Sigmoid colon (tissue), 7 donors: ENCODE measurements at places on chromosomes 3 and 15. TPM values are rescaled to one million over a fixed set of nuclear protein-coding genes. Genes with fewer than 3 reads are reported as not detected.

GRCh38 chr3:157865352-157866000, 240.7 kb downstream of the SHOX2 start:
- no peak overlapping the region for H3K27ac ChIP-seq
- H3K36me3 ChIP-seq, result no peaks in the 10 kb centered on the region
- no peaks in the 10 kb centered on the region for H3K4me1 ChIP-seq
- H3K4me3 ChIP-seq, result no peak overlapping the region
- no peaks in the 10 kb centered on the region for H3K27me3 ChIP-seq

- no peak overlapping the region for H3K27ac ChIP-seq
- DNase-seq, result no peak
- H3K4me3 ChIP-seq, result no peak overlapping the region
- no peaks in the 10 kb centered on the region for H3K36me3 ChIP-seq
- H3K4me1 ChIP-seq, result no peaks in the 10 kb centered on the region
These were observed 33.6 kb upstream of the FEZF2 start for GRCh38 chr3:62406945-62407344.

- H3K27me3 ChIP-seq, result no peaks in the 10 kb centered on the region
- H3K4me1 ChIP-seq, result peaks cover 38% of the 10 kb centered on the region
- no peak for DNase-seq
- H3K36me3 ChIP-seq, result no peaks in the 10 kb centered on the region
- H3K4me3 ChIP-seq, result no peak overlapping the region
These were observed 18.9 kb upstream of the ATP8B4 start for GRCh38 chr15:50137893-50138292.

GRCh38 chr3:16467393-16467792, 46.1 kb downstream of the RFTN1 start:
- H3K4me3 ChIP-seq, result no peak overlapping the region
- H3K27ac ChIP-seq, result no peak overlapping the region
- no peaks in the 10 kb centered on the region for H3K4me1 ChIP-seq

- no peaks in the 10 kb centered on the region for H3K36me3 ChIP-seq
- no peaks in the 10 kb centered on the region for H3K27me3 ChIP-seq
- no peak overlapping the region for H3K4me3 ChIP-seq
- DNase-seq, result no peak
- H3K27ac ChIP-seq, result no peak overlapping the region
- H3K4me1 ChIP-seq, result no peaks in the 10 kb centered on the region
These were observed 36.8 kb upstream of the PEX5L start for GRCh38 chr3:180073561-180073960.

GRCh38 chr3:60696428-60697125, 554.7 kb downstream of the FHIT start:
- no peak overlapping the region for H3K27ac ChIP-seq
- no peaks in the 10 kb centered on the region for H3K4me1 ChIP-seq
- H3K27me3 ChIP-seq, result no peaks in the 10 kb centered on the region

DNA sequence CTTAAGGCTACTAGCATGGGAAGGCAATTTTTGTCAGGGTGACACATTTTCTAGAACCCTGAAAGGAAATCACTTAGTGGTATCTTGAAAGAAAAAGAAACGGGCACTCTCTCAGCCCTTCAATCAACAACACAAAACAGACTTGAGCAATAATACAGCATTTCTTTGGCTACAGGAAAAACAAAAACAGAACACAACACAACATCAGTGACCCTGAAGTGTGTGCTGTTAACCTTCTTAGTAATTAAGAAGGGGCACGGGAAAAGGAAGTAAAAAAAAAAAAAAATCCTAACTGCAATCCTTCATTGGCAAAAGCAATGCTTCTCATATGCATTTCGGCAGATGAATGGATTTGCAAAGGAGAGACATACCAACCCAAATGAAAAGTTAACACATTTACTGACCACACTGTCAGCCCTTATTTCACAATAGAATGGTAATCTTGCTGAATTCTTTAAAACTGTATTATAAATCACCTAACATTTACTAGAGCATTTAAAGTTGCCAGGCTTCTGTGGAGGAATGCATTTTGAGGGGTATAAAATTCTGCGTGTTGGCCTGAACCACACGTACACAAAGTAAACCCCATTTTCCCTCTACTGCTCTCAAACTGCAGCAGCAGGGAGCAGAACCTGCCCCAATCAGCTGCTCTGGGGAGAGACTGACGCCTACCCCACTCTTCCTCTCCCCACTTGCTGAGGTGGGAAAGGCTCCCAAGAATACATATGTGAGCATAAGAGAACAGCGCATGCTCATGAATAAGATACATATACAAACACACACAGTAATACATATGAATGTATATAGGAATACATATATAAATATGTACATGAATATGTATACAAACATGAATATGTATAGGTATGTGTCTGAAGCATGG, 198.5 kb downstream of the FOXP1 start:
- no peak overlapping the region for H3K27ac ChIP-seq
- no peak for DNase-seq
- no peaks in the 10 kb centered on the region for H3K36me3 ChIP-seq
- no peaks in the 10 kb centered on the region for H3K27me3 ChIP-seq

DNA sequence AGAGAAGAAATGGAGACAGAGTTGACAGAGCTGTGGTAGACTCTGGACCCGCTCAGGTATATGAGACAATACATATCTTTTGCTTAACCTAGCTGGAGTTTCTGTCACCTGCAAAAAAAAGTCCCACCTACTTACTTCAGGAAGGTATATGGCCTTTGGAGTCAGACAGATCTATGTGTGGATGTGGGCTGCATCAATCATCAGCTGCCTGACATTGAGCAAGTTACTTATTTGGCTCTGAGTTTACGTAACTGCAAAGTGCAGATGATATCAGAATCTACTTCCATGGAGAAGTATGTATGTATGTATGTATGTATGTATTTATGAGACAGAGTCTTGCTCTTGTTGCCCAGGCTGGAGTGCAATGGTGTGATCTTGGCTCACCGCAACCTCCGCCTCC, 124.3 kb downstream of the MYLK start:
- H3K4me3 ChIP-seq, result no peak overlapping the region
- DNase-seq, result no peak
- H3K27me3 ChIP-seq, result no peaks in the 10 kb centered on the region
- no peaks in the 10 kb centered on the region for H3K36me3 ChIP-seq

GRCh38 chr15:98914626-98915025, 93.0 kb downstream of the PGPEP1L start:
- H3K36me3 ChIP-seq, result peaks cover 52% of the 10 kb centered on the region
- peak; percentile 81 for DNase-seq
- H3K4me3 ChIP-seq, result no peak overlapping the region
- no peaks in the 10 kb centered on the region for H3K27me3 ChIP-seq
- peak overlapping the region; percentile 63 for H3K27ac ChIP-seq

DNA sequence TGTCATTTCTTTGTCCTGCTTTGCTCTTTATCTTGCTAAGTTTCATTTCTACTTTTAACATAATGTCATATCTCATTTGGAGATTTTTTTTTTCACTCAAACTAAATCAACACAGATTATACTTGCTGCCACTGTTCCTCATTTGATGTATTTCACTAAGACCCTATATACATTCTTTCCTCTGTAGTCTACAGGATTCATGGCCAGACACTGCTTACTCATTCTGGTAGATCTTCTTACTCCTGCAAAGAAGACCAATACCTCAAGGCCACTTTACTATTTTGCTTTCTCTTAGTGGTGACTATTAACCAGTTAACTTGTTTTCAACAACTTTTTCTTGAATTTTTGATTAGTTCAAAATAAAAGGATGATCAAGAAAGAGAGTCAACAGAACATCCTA, 26.6 kb downstream of the SLC24A5 start:
- H3K4me1 ChIP-seq, result peaks cover 35% of the 10 kb centered on the region
- no peaks in the 10 kb centered on the region for H3K36me3 ChIP-seq
- no peaks in the 10 kb centered on the region for H3K27me3 ChIP-seq
- no peak overlapping the region for H3K27ac ChIP-seq

- H3K27me3 ChIP-seq, result no peaks in the 10 kb centered on the region
- no peak for DNase-seq
- no peak overlapping the region for H3K27ac ChIP-seq
These were observed 52.1 kb downstream of the BDH1 start for GRCh38 chr3:197503652-197504051.

- H3K36me3 ChIP-seq, result no peaks in the 10 kb centered on the region
- no peaks in the 10 kb centered on the region for H3K27me3 ChIP-seq
- DNase-seq, result peak; percentile 73
- no peak overlapping the region for H3K4me3 ChIP-seq
- H3K4me1 ChIP-seq, result no peaks in the 10 kb centered on the region
- H3K27ac ChIP-seq, result peak overlapping the region; percentile 49
These were observed 27.3 kb downstream of the STARD5 start for GRCh38 chr15:81296673-81297072.

DNA sequence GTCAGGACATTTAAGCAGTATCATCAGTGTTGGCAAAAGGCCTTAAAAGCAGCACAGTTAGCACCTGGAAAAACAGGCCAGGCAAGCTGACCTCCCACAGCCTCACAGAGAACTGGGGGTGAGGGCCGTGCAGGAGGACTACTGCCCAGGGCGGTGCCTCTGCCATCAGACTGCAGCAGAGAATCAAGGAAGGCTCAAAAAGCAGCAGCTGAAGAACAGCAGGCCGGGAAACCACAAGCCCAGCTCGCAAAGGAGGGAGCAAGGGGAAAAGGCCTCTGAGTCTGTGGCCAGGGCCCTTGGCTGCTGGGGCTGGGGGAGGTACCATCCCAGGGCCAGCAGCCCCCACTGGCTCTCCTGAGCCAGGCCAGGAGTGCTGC, 84.2 kb downstream of the SEC22A start:
- no peak overlapping the region for H3K4me3 ChIP-seq
- H3K27me3 ChIP-seq, result no peaks in the 10 kb centered on the region
- no peak for DNase-seq
- no peak overlapping the region for H3K27ac ChIP-seq

- DNase-seq, result no peak
- H3K27ac ChIP-seq, result no peak overlapping the region
- no peaks in the 10 kb centered on the region for H3K36me3 ChIP-seq
These were observed 28.8 kb downstream of the CDIN1 start for GRCh38 chr15:36608180-36608579.

GRCh38 chr3:17302170-17302569, 417.4 kb downstream of the PLCL2 start:
- no peak for DNase-seq
- H3K27ac ChIP-seq, result no peak overlapping the region
- H3K4me1 ChIP-seq, result no peaks in the 10 kb centered on the region

DNA sequence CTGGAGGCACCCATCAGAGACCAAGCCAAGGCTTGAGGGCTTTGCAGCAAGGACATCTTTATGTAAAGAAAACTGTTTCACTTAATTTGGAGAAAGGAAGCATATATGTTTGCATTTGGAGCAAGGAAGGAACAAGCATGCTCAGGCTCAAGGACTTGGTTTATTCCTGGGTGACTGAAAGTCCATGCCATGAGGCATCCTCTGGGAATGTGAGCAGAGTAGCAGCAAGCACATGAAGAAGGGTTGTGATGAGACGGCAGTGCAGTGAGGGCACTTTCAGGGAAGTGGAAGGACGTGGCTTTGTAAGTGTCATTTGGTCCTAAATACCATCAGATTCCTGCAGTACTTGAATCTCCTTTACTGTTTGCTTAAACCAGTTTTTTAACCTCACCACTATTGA, 26.8 kb downstream of the POLG start:
- H3K27me3 ChIP-seq, result no peaks in the 10 kb centered on the region
- no peak for DNase-seq
- H3K4me3 ChIP-seq, result no peak overlapping the region
- no peaks in the 10 kb centered on the region for H3K36me3 ChIP-seq

Gene BLM
- 0.54 TPM for total RNA-seq

Gene HTR3D
- not detected for total RNA-seq

Gene SLC24A5
- not detected for total RNA-seq

Gene DUOXA2
- total RNA-seq, result not detected

Gene CD86
- 5.5 TPM for total RNA-seq

Gene RBP2
- not detected for total RNA-seq

Gene REC114
- not detected for total RNA-seq

Gene CLDN16
- total RNA-seq, result not detected

Gene SPESP1
- total RNA-seq, result 3.2 TPM

Gene PRR20G
- total RNA-seq, result not detected

Gene SLC9C1
- total RNA-seq, result not detected

Gene CSPG5
- 1.7 TPM for total RNA-seq

Gene TICRR
- total RNA-seq, result not detected

Gene ZNF385D
- 2.0 TPM for total RNA-seq

Gene CTXN2
- total RNA-seq, result 0.27 TPM

Gene LDHAL6B
- total RNA-seq, result not detected
